HL-60 (cell line): ENCODE measurements at places on chromosomes 6 and 20.

DNA sequence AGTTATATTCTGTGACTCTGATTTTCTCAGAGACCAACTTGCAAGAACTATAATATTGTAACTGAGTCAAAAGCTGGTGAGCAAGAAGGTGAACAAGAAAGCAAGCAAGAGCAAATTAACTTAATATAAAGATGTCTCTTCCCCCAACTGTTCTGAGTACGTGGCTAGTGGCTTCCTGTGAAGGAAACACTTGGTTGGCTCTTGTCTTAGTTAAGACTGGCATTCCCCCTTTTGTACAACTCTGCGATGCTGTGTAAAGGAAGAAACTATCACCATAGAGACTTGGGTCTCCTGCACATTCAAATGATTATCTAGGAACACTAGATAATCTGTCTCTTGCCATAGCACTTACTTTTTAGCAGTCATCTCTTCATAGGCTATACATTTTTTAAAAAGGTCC, 47.3 kb upstream of the TNFAIP3 start:
- no peak for DNase-seq

- DNase-seq: no peak
These were observed 59.7 kb downstream of the PKHD1 start for GRCh38 chr6:52027699-52028098.

DNA sequence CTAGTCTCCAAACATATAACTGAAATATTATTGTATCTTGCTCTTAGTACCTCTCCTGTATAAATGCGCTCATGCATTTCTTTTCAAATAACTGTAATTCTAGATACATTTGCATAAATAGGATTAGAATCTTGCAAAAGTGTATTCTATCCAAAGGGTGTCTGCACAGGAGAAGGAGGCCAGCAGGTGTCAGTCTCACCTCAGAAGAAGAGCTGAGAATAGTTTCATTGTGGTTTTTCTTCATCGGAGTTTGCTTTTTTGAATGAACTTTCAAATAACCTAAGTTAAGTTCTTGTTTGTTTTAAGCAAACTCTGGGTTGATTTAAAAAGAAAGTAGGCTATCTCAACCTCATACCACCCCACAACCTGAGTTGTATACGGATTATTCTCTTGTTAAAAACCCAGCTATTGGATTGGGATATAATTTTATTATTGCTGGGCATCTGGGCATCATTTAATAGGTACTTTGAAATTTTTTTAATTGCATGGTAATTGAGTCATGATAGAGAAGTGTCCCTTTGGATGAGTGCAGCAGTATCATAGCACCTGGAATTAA, 125.0 kb upstream of the MLIP start:
- peak; percentile 11 for DNase-seq

DNA sequence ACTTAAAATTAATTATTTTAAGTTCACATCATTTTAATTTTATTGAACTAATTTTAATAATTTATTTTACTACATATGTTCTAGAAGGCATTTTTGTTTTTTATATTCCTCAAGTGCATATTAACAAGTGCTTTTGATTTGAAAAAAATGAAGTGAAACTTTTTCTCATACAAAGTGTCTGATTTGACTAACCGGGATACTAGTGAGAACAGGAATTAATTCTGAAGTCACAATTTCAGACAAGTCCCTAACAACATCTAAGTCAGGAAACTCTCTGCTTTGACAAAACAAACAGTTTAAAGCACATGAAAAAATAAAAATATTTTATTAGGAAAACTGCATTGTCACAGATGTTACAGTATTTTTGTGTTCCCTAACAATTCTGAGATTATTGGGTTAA, 1166.3 kb upstream of the CITED2 start:
- no peak for DNase-seq

DNA sequence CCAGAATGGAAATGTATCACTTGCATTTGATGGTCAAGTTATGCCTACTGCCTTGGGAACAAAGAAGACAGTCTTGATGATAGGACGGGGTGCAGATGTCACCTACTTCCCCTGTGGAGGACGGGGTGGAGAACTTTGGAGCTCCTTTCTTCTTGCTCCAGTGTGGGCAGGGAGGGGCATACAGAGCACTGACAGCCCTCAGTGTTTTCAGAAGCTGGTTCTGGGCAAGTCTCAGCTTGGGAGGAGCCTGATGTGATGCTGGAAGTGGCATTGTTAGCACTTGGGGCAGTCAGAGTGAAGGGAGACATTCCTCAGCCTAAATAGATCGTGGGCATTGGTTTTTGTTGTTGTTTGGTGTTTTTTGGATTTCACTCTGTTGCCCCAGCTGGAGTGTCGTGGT, 59.7 kb downstream of the SYNJ2 start:
- no peak for DNase-seq

DNA sequence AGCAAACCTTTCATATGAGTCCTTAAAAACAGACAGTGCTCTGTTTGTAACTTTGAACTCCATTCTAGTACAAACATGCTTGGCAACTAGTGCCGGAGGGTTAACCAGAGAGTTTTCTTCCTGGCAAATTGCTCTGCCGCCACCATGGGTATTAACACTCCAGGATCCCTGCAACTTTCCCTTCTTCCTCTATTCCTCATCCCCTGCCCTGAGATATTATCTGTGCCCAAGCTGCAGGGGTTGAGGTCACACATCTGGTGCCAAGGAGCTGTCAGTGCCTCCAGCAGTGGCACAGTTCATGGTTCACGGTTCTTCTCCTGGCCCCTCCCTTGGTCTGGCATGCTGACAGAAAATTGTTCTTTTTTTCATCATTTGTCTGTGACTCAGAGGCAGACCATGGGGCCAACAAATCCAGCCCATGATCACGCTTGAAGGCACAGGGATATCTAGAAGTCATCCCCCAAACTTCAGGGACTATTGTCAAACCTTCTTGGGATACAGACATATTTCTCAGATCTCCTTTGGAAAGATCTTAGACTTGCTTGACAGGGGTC, 77.5 kb downstream of the ATXN1 start:
- peak; percentile 79 for DNase-seq

GRCh38 chr6:33252759-33253158, 18.9 kb downstream of the VPS52 start:
- no peak for DNase-seq

GRCh38 chr6:98047164-98047563, 764.1 kb upstream of the MMS22L start:
- no peak for DNase-seq

GRCh38 chr20:52493171-52493721, 301.7 kb upstream of the ZFP64 start:
- no peak for DNase-seq

GRCh38 chr6:72677740-72678139, 55.9 kb downstream of the KCNQ5 start:
- no peak for DNase-seq

- no peak for DNase-seq
These were observed 140.1 kb downstream of the CEBPB start for GRCh38 chr20:50330504-50331313.

- peak; percentile 59 for DNase-seq
These were observed 1.1 kb upstream of the MRGBP start for GRCh38 chr20:62795023-62795761.
